ENCODE measurements at places on chromosomes 2 and 18.

GRCh38 chr18:48295586-48296311 lies 113.4 kb downstream of the ZBTB7C start:
- DNase-seq = no peak

- peak; percentile 6 for DNase-seq
Observed at GRCh38 chr2:120261387-120262006, 8.8 kb downstream of the RALB start.

DNA sequence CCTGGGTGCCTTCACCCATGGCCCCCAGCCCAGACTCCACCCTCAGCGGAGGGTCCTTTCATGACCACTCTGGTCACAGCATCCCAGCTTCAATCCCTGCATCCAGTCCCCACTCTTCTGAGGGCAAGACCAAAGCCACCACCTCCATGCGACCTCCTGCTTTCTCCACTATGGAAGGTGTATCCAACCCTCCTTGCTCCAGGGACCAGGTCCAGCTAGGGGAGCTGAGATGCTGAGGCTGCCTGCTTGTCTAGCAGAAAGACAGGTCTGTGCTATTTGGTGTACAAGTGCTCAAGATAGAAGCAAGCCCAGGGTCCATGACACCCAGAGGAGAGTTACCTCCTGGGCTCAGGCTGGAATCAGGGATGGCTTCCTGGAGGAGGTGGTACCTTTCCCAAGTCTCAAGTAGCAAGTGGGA lies 73.8 kb upstream of the RAB6C start:
- no peak for DNase-seq

- no peak for DNase-seq
Observed at GRCh38 chr2:167279810-167280209, 391.5 kb downstream of the XIRP2 start.

- DNase-seq = no peak
Observed at GRCh38 chr2:198417836-198418235, 613.4 kb downstream of the PLCL1 start.

DNA sequence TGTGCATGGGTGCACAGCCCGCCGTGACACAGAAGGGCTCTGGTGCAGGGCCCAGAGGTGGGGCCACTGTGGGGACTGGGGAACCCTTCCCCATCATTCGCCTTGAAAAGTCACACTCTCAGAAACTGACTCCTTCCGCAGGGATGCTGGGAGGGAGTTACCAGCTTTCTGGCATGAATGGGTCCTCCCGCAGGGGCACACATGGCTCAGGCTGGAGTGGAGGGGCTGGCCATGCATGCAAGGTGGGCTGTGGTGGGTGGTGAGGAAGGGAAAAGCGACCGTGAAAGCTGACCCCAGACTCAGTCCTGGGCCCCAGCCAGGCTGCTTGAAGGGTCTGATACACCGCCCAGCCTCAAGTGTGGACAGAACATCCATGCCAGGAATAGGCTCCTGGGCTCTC lies 201.1 kb downstream of the TNS1 start:
- no peak for DNase-seq

DNA sequence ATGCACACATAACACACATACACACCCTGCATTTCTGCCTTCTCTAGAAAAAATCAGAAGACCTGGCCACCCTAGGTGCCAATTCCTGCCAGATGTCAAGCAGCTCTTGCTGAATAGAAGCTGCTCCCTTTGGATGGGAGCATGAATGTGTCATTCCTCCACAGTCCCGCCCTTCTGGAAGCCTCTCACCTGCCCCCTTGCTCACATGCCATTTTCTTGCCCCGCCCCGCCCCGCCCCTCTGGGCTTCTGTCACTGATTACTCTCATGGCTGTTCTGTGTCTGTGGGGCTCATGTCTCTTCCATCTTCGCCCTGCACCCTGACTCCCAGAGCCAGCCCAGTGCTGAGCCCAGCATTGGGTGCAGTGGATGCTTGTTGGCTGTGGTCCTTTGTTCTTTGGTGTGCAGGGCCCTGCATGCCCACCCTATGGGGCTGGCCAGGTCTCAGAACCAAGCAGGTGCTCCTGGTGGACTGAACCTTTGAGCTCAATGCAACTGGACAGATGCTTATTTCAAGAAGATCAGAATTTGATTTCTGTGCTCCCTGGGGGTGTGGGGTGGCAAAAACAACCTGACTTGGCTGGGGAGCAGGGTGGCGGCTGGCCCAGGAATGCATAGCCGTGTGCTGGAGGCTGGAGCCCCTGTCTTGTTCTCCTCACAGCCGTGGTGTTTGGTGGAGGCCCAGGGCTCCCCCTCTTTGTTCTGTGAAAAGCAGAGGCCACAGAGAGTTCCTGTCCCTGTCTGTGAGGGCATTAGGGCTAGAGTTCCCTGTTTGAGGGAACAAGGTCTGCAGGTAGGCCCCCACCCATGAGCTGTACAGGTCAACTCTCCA lies 140.6 kb upstream of the GLI2 start:
- no peak for DNase-seq

- no peak for DNase-seq
Observed at GRCh38 chr2:227038550-227039189, 125.3 kb downstream of the COL4A4 start.

GRCh38 chr2:129903586-129904425 lies 75.7 kb upstream of the RAB6C start:
- DNase-seq = no peak

DNA sequence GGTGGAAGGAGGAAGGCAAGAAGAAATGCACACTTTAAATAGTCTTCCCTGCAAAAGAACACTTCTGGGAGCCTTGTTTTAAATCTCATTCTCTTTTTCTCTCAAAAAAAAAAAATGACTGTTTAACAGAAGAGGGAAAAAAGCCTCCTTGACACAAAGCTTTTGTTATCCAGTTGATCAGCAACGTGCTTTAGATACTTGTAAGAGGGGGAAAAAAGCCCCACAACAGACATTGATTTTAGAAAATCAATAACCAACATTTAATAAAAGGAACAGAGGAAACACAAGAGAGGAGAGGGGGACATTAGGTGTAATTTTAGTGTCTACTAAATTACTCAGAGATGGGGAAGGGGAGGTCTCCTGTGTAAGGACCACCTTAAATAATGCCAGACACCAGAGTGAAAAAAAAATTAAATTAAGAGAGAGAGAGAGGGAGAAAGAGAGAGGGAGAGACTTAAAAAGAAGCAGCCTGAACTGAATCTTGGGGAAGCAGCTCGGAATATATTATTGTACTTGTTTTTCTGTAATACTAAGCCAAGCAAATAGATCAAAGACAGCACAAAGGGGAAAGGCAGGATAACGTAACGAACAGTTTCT lies 4.7 kb downstream of the ZEB2 start:
- DNase-seq = no peak

- no peak for DNase-seq
Observed at GRCh38 chr2:188092734-188093133, 198.9 kb upstream of the GULP1 start.

DNA sequence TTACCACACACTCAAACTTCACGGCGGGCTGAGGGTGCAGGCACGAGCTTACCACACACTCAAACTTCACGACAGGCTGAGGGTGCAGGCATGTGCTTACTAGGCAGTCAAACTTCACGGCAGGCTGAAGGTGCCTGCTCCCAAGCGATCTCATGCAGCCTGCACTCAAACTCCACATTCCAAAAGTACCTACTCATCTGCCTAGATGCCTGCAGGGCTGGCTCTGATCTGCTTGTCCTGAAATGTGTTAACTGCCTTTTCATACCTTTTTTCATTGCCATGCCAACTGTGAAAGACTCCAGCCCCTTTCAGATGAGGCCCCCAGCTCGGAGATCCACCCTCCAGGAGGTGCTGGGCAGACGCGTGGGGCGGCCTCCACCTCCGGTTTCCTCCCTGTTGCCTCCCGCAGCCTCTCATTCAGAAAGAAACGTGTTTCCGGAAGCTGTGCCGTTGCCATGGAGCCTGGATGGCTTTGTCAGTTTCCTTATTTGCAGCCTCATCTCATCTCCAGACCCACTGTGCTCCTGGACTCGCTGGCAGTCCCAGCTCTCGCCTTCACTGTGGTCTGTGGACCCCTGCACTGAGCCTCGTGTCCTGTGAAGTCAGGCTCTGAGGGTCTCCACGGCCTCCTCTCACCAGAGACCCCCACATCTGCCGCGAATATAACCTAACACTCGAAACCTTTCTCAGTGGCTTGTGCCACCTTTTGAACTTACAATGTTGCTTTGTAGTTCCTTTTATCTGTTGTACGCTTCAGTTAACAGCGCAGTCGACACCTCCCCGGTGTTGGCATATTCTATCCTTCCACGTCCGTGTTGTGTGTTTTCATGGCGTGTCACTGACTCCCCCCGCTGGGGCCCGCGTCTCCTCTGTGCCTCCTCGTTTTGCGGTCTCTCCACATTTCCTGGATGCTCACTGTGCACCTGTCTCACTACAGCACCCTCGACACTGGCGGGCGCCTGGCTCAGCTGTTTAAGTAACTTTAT lies 106.1 kb upstream of the ALKAL2 start:
- no peak for DNase-seq

GRCh38 chr2:26567534-26567933 lies 73.6 kb downstream of the CIB4 start:
- DNase-seq = no peak

- DNase-seq = no peak
Observed at GRCh38 chr2:109475531-109476210, 138.1 kb downstream of the SEPTIN10 start.

DNA sequence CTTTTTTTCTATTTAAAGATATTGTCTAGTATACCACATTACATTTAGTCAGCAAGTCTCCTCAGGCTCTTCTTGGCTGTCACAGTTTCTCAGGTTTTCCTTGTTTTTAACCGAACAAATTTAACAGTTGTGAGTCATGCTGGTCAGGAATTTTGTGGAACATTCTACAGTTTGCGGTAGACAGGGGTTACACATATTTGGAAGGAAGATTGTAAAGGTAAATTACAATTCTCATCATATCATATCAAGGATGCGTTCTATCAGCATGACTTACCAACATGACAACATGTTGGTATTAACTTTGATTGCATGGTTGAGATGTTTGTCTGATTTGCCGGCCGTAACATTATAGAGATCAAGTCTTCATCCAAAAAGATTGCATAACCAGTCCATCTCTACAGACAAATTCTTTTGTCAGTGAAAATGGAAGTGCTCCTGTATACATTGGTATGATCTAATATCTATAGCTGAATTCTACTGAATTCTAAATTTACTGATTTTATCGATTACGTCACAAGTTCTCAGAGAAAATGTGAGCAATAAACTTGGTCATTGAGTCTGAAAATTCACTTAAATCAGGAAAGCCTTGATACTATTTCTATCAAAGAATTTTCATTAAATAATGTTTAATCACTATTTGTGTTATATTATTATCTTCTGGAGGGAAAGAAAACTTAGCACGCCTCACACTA lies 664.4 kb upstream of the SLC8A1 start:
- DNase-seq = no peak
